Heart right ventricle (tissue), 16 donors: ENCODE measurements at places on chromosomes 1 and 21. TPM values are rescaled to one million over a fixed set of nuclear protein-coding genes. Genes with fewer than 3 reads are reported as not detected.
A peak's percentile ranks its signal among the peaks of the same experiment; 100 is the strongest.

DNA sequence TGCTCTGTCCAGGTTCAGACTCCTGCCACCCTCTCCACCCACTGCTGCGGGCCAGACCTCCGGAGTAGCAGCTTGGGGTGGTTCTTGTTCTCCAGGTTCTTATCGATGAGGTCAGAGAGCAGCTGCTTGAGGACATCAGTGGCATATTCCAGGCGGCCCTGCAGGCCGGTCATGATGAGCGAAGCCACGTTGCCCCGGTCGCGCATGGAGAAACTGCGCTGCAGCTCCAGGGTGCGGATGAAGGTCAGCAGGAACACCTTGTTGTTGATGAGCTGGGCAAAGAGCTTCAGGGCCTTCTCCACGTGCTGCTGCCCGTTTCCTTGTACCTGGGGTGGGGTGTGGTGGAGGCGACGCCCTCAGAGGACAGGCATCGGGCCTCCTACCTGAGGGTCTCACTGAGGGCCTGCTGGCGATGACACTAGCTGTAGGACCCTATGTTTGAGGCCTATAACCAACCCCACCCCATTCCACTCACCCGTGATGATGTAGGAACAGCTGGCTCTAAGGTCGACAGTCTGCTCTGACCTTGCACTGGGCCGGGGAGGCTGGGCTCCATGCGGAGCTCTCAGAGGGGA is 131.2 kb upstream of the CD34 start:
- DNase-seq, result no peak

DNA sequence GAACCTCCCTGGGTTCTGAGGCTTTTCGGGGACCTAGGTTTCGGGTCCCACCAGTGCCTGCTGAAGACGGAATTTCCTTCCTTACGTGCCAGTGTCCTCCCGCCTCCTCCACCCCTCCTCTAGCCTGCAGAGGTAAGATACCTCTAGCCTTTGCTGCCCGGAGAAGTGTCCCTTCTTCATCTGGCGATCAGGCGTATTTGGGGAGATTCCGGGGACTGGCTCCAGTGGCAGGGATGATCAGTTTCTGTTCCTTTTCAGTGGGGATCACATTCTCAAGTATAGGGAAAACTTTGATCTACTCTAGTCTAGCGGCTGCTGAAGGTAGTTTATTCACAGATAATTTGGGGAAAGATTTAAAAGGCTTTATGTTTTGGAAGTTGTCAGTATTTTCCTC is 674 bp downstream of the CEP350 start:
- DNase-seq, result no peak

GRCh38 chr1:82225421-82226185 is 424.9 kb downstream of the ADGRL2 start:
- DNase-seq, result no peak

- peak; percentile 24 for DNase-seq
These were observed 108.9 kb downstream of the CAPN8 start for GRCh38 chr1:223556414-223557129.

- DNase-seq, result peak; percentile 13
These were observed 38.2 kb downstream of the URB2 start for GRCh38 chr1:229664133-229664689.

DNA sequence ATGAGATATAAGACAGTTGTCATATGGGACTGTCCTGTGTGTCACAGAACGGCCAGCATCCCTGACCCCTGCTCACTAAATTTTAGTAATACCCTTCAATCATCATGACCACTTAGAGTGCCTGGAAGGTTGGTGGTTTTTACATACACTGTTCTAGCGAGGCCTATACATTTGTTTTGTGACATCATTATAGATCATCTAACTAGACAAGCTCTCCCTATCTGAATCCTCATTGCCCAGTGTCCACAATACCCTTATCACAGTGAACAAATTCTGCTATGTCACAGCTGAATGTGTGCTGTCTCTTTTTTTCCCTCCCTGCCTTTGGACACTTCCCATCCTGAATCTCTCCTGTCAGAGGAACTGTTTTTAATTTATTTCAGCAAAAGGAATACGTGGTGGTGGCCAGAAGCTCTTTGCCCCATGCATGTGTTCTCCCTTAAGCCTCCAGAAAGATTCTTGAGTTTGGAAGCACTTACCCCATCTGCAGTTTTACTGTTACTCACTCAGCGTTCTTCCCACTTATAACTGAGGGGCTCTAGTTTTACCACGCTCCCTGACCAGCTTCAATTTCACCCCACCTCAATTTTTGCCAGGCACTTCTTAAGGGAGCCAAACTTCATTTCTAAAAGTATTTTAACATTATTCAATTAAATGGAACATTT is 70.3 kb downstream of the OLFML2B start:
- DNase-seq, result no peak

GRCh38 chr1:38919130-38919529 is 22.5 kb downstream of the RHBDL2 start:
- DNase-seq, result no peak

DNA sequence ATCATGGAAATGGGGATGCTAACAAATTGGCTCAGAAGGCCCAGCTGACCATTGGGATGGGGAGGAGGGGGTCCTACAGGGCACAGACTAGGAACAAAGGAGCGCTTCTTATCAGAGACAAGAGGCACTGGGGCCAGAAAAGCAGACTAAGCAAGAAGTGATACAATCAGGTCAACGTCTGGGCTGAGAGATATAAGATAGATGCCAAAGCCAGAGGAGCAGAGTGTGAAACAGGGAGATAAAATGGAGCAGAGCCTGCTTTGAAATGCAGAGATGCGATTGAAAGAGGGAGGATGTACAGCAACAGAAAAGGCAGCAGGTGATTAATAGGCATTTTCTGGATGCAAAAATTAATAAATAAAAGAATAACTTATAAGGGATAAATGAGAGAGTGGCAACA is 127.5 kb upstream of the SAMSN1 start:
- no peak for DNase-seq

- DNase-seq, result no peak
These were observed 49.2 kb downstream of the ASH1L start for GRCh38 chr1:155513300-155513916.

DNA sequence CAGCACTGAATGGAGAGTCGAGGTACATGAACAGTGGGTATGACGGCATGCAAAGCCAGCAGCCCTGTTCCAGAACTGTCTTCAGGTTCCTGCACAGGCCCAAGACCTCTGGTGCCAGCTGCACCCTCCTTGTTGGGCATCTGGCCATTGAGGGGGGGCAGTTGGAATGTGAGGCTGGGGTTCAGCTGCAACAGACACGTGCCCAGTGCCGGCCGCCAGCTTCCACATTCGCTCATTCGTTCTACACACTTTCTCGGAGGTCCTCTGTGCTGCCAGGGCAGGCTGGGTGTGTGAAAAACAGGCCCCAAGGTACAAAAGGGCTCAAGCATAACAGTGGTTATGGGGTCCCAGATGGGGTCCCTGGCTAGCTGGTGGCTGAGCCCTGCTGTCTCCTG is 37.9 kb upstream of the SLC19A1 start:
- DNase-seq, result no peak

DNA sequence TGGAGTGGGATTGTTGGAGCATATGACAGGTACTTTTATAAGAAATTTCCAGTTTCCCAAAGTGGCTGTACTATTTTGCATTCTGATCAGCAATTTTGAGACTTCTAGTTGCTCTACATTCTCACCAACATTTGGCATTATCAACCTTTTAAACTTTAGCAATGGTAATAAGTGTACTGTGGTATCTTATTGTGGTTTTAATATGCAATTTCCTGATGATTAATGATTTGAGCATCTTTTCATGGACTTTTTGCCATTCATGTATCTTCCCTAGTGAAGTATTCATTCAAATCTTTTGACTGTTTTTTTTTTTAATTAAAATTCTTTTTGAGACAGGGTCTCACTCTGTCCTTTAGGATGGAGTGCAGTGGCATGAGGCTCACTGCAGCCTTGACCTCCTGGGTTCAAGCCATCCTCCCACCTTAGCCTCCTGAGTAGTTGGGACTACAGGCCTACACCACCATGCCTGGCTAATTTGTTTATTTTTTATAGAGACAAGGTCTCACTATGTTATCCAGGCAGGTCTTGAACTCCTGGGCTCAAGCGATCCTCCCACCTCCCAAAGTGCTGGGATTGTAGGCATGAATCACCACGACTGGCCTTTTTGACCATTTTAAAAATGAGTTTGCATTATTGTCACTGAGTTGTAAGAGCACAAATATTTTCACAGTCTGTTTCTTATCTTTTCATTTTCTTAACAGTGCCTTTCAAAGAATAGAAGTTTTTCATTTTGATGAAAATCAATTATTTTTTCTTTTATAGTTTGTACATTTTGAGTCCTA is 7.8 kb upstream of the SLC6A9 start:
- no peak for DNase-seq

GPR25 gene
- polyA plus RNA-seq, result not detected

ZBTB48 gene
- 18.3 TPM for polyA plus RNA-seq

PLA2G4A gene
- polyA plus RNA-seq, result 1.8 TPM

CLEC20A gene
- not detected for polyA plus RNA-seq

GBP1 gene
- 10.2 TPM for polyA plus RNA-seq

ITLN2 gene
- 0.22 TPM for polyA plus RNA-seq

LINGO4 gene
- 0.51 TPM for polyA plus RNA-seq

FAM110D gene
- 6.1 TPM for polyA plus RNA-seq

ATPAF1 gene
- 80.5 TPM for polyA plus RNA-seq

CSF3R gene
- polyA plus RNA-seq, result 2.0 TPM

CCSAP gene
- 2.0 TPM for polyA plus RNA-seq

C1orf210 gene
- not detected for polyA plus RNA-seq

NKAIN1 gene
- 0.07 TPM for polyA plus RNA-seq

UBL4B gene
- polyA plus RNA-seq, result not detected

CCDC190 gene
- 0.29 TPM for polyA plus RNA-seq

TINAGL1 gene
- 268 TPM for polyA plus RNA-seq

ATP1A4 gene
- polyA plus RNA-seq, result 0.29 TPM
